ENCODE measurements at places on chromosomes 3 and 15.

- no peak for DNase-seq
Observed at GRCh38 chr3:179482857-179483256, 31.6 kb upstream of the GNB4 start.

DNA sequence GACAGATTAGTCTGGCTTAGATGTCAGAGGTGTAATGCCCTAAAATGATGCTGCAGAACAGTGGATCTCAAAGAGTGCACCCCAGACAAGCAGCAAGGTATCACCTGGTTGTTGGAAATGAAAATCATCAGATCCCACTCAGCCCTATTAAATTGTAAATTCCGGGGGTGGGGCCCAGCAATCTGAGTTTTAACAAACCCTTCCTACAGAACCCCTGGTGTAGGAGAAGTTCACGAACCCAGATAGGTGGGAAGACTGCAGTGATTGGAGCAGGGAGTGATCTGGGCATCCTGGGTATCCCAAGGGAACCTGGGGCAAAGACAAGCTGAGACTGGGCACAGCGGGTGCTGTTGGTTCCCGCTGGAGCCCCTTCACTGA lies 24.3 kb upstream of the THRB start:
- DNase-seq: no peak

DNA sequence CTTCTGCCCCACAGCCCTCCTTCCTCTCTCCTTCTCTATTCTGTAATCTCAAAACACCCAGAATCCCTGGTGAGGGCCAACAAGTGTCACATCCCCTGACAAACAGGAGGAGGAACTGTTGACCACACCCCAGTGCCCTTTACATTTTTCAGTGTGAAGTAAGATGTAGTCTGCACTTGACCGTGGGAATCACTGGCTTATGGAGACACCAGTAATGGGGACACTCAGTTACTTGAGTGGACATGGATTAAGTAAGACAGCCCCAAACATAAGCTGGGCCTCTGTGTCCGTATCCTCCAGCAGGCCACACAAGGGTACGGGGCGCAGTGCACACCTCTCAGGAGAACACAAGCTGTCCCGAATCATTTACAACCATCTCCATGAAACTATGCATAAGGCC lies 28.4 kb upstream of the LIMD1 start:
- DNase-seq: no peak

DNA sequence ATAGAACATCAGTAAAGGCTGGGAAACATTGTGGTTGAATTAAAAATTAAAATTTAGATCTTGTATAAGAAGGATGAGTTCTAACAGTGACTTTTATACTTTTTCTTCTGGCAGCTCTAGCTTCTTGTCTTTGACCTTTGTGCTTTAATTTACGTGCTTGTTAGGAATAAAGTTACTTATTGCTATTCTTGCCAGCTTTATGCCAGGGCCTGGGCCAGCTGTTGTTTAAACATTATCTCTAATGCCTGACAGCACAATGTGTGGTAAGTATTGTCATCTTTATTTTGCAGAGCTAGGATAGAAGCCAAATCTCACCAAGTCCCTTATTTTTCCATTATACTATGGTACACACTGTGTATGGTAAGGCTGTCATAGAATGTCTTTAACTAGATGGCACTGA lies 766.7 kb upstream of the GOLIM4 start:
- no peak for DNase-seq

GRCh38 chr3:12670365-12671119 lies 6.6 kb upstream of the RAF1 start:
- DNase-seq: no peak
